ENCODE measurements at places on chromosomes 1 and 21.
A peak's percentile ranks its signal among the peaks of the same experiment; 100 is the strongest.

GRCh38 chr1:186033847-186034271 is 299.7 kb downstream of the HMCN1 start:
- DNase-seq = no peak

GRCh38 chr1:224198572-224198971 is 15.5 kb downstream of the DEGS1 start:
- DNase-seq = peak; percentile 66

DNA sequence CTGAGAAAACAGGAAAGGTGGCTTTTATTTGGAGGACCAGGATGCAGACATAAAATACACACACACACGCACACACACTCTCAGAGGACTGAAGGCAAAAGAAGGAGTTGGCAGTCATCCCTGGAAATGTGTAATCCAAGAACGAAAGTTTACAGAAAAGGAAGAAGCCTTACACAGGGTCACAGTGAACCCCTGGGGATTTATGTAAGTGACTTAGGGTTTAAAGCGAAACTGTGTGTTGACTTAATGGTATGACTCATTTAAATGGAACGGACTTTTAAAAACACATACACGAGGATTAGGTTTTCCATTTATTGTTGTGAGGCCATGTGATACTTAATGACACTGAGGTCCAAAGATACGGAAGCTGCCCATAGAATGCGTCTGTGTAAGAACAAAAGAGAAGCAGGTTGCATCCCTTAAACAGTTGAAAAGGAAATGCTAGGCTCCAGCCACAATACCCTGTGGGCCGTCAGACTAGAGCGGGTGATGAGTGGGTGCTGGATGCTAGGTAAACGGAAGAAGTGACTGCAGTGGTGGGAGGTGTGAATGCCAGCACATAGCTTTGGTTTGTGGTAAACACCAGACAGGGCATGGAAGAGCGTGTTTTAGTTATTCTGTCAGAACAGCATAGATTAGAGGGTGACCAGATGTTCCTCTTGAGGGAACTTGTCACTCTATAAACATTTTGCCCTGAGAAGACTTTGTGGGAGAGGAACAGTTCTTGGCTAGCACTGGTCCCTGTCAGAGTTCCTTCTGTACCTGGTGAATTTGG is 21.6 kb upstream of the BCL10 start:
- peak; percentile 58 for DNase-seq

- no peak for DNase-seq
Measured at GRCh38 chr1:85398391-85399064, 66.4 kb downstream of the DDAH1 start.

DNA sequence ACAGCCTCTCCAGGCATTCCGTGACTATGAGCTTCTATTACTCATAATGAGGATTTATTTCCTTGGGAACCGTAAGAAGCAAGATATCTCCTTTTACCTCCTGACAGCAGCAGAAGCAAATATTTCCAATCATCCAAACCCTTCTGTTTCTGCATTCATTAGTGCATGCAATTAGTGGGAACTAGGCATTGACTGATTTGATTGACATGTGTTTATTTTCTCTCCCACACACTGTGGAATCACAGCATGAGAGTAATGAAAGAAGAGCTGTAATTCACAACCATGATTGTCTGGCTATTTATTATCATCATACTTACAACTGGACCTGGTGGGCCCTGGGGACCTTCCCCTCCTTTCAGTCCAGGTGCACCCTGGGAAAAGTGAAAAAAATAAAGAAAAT is 146.8 kb downstream of the COL11A1 start:
- DNase-seq = no peak

- DNase-seq = no peak
Measured at GRCh38 chr21:27693376-27693775, 726.5 kb upstream of the ADAMTS5 start.

- DNase-seq = no peak
Measured at GRCh38 chr1:206472454-206472853, 2.2 kb downstream of the IKBKE start.

DNA sequence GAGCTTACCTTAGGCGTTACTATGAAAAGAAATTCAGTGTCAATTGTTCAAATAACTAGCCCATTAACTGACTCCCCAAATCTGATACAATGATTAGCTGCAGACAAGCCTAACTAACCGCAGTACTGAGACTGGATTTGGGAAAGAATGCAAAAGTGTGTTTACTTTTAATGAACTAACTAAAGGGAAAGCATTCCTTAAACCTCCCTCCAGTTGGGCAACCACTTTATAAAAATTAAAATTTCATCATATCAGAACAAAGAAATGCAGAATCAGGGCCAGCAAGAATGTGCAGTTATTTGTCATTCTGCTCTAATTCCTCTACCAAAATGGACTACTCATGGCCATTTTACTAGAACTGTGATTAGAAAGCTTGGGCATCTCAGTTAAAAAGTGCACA is 11.7 kb upstream of the NR5A2 start:
- DNase-seq = no peak

DNA sequence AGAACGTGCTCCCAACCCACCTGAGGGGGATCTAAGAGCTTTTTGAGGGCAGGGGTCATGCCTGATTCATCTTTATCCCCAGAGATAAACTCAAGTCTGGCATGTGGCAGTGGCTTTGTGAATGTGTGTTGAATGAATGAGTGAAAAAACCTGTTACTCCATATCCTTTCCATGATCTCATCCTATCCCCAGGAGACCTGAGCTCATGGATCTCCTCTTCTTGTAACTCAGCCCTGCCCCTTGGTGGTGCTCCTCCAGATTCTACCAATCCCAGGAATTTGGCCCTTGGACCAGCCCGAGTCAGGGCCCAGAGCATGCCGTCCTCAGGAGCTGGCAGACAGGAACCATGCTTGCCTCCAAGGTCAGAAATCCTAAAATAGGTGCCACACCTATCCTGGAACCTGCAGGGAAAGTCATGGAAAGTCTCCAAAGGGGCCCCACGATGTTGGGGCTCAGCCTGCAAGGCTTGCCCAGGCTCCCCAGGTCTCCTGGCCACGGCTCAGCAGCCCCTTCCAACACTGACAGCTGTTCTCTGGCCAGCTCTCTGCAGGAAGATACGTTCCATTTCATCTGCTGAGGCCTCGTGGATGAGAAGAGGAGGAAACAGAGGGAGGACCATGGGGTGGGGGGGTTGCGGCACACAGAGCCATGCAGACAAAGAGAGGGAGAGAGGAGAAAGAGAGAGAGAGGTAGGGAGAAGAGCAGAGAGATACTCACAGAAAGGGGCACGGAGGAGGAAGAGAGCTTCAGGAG is 214.6 kb downstream of the TRABD2B start:
- no peak for DNase-seq

DNA sequence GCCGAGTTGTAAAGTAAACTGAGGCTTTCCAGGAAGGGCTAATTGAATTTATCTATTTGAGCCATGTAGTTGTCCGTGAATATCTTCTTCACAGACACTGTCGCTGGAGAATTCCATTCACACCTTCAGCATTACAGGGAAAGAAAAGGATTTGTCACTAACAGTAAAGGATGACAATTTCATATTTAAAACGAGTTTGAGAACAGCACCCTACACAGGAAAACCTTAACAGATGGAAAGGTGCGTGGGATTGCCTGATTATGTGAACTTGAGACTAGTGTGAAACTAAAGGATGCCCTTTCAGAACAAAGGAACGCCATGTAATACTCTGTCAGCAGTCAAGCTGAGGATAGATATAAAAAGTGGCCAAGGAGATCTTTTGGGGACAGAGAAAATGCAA is 492.5 kb upstream of the ADGRL2 start:
- DNase-seq = no peak

GRCh38 chr1:180114396-180114945 is 40.2 kb upstream of the QSOX1 start:
- DNase-seq = no peak

DNA sequence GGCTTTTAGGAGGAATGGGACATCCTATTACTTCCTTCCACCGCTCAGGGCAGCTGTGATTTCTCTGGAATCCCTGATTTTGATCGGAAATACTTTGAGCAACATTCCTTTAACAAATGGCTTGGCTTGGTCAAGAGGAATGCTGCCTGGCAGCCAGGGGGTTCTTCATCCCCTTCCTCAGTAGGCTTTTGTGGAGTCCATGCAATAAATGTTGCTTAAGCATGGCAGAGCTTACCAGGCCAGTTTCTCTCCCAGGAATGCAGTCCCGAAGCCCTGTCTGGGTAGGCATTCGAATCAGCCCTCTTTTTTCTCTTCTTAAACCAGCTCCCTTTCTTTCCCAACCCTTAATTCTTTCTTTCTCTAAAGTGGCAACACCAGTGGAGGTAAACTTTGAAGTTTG is 177.1 kb upstream of the KIAA0040 start:
- no peak for DNase-seq

GRCh38 chr1:85857991-85858390 is 149.8 kb upstream of the ZNHIT6 start:
- no peak for DNase-seq

GRCh38 chr1:14404862-14405301 is 193.6 kb upstream of the KAZN start:
- DNase-seq = no peak

DNA sequence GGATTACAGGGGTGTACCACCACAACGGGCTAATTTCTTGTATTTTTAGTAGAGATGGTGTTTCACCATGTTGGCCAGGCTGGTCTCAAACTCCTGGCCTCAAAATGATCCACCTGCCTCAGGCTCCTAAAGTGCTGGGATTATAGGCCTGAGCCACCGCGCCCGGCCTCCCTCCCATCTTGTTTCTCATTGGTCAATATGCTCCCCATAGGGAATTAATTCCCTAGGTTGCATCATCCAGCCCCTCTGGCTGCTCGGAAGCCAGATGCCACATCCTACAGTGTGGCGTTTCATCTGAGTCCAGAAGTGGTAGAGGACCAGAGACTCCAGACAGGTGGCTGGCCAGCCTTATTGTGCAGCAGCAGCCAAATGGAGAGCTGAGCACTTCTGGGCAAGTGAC is 11.5 kb upstream of the VASH2 start:
- DNase-seq = no peak

GRCh38 chr1:93549131-93549530 is 101.2 kb downstream of the FNBP1L start:
- no peak for DNase-seq

DNA sequence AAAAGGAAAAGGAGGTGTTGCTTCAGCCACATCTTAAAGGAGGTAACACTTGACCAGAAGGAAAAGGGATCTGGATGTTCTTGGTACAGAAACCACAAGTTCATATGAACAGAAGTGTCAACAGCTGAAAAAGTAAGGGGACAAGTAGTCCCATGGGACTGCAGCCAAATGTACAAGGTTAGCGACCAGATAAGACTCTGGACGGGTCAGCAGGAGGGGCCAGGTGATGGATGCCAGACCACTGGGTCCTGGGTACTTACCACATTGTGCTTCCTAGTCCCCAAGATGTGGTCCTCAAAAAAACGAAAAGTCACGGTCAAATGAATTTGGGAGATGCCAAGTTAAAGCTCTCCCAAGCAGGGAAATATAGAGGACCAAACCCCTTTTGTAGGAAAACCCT is 16.6 kb upstream of the BMP8A start:
- DNase-seq = no peak

DNA sequence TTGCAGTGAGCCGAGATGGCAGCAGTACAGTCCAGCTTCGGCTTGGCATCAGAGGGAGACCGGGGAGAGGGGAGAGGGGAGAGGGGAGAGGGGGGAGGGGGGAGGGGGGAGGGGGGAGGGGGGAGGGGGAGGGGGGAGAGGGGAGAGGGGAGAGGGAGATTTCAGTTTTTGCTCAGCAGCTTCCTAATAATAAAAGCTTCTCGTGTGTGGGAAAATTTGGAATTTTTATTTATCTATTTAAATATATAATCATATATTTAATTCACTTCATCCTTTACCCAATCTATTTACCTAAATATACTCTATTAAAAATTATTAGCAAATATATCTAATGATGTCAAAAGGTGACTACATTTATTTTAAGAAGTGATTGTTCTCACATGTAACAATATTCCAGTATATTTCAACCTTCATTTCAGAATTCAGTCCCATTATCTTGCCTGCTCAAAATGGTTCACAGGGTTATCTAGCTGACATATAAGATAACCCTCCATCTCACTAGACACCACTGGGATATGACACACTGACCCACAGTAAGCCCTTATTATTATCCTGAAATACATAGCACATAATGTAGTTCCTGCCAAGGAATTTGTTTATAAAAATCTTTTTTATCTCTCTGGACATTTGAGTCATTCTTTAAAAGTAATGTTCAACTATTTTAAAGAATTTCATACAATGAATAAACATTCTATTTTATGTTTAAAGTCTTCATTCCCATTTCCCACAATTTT is 105.9 kb downstream of the GPATCH2 start:
- DNase-seq = no peak

GRCh38 chr1:172398970-172399755 is 21.3 kb upstream of the C1orf105 start:
- DNase-seq = no peak

DNA sequence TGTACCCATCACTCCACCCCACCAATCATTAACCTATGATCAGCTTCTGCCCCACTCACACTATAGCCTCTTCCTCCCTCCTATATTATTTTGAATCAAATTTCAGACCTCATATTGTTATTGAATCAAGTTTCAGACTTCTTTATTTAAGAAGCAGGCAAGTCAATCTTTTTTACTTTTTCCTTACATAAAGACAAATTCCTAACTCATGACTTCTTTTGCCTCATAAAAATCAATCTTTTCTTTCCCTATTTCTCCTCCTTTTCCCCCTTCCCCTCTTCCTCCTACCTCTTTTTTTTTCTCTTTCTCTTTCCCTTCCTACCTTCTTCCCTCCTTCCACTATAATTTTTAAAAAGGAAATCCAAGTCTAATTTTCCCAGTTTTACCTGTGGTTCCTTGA is 4.3 kb upstream of the RWDD3 start:
- no peak for DNase-seq

DNA sequence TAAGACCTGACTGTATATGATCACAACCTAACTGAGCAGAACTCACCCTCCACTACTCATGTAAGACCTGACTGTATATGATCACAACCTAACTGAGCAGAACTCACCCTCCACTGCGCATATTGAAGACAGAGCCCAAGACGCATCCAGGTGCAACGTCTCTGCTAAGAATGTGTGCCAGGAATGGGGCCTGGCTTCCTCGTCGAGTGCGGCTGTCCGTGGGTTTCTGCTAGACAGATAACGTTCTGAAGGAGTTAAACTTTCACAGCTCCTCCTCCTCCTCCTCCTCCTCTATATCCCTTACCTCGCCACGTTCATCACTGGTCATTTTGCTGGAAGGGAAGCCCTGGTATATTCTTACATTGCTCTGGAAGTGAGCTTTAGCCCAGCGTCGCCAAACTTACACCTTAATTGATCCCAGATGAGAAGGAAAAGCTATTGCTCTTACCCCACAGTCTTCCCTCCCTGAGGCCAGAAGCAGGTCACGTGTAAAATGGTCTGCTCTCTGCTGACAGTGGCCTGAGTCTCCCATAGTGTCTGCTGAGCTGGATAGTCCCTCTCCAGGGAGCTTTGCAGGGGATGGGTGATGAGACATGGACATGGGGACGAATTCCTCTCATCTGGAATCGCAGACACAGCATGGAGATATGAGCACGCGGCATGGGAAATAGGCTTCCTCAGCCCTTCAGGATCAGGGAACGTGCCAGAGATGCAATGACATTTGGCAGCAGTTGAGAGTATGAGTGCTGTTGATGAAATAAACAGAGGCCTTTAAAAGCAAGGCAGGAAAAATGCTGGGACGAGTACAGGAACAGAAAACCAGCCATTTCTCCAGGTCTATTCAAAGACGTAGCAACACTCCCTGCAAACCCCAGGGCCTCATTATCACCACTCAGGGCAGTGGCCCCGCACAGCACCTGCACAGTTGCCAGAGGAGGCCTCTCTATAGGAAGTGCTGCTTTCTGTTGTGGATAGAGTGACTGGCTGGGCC is 528.1 kb downstream of the KIF26B start:
- DNase-seq = no peak

All from NCI-H1105 (cell line).